Stimulated activated CD4-positive, alpha-beta T cell treated with anti-CD3 and anti-CD28 coated beads, Interleukin-1b, Interleukin-23, amount 100 ng/mL, for 1 hour (primary cell): ENCODE measurements at places on chromosomes 2 and 18.

DNA sequence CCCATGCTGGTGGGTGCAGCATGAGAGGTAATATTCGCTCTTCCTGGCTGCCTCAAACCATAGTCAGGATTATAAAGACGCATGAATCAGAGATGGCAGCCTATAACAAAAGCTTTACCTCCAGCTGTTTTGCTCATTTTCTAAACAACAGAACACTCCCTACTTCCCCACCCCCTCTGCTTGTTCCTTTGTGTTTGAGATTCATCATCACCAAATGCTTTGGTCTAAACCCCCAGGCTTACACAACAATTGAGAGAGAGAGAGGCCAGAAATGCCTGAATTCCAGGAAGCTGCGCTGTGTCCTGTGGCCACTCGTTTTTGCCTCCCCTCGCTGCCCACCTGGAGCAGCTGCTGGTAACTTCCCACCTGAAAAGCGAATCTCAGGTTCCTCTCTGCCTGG, 78.8 kb upstream of the CAPN13 start:
- DNase-seq: no peak

DNA sequence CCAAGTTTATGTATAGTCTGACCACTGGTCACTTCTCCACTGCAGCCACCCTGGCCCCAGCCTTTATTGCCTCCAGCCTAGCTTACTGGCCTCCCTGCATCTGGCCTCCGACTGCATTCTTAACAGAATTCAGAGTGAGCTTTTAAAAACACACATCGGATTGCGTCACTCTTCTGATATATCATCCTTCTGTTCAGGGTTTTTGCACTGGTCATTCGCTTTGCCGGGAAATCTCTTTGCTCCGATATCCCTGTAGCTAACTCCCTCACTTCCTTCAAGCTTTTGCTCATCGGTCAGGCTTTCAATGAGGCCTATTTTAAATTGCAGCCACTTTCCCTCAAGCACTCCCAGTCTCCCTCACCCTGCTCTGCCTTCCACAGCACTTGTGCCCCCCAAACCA, 101.6 kb upstream of the DLX2 start:
- no peak for DNase-seq

GRCh38 chr2:240556553-240557100, 1.2 kb downstream of the ANKMY1 start:
- DNase-seq: no peak

- no peak for DNase-seq
Observed at GRCh38 chr2:102735416-102736109, 26.3 kb upstream of the TMEM182 start.

DNA sequence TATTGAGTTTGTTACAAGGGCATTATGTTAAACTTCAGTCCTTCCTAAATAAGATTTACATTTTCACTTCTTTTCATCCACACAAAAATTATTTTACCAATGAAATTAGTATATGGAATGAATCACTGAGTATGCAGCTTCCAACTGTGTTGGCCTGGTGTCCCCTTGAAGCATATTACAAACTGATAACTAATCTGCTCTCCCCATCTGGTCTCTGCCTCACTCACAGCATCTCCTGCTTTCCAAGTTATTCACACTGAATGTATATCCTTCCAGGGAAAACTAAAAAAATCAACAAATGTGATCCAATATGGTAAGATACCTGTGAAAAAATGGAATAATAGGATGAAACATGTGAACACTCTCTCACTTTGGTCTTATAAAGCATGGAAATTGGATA, 90.0 kb upstream of the NYAP2 start:
- no peak for DNase-seq

- no peak for DNase-seq
Observed at GRCh38 chr18:77057006-77057395, 75.6 kb downstream of the MBP start.

DNA sequence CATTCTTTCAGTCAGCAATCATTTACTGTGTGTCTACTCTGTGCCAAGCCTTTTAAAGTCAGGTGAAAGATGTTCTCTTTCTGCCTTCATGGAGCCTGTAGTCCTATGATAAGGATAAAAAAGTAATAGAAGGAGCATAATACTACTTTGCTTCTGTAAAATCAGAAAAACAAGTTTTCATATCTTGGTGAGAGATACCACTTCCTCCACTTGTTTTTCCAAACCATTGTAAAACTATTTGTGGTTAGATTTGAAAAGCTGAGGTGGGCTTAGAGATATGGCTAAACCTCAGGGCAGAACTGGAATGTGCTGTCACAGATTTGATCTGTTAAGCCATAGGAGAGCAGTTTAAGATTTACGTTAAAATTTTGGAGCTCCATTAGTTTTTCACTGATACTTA, 104.7 kb upstream of the FAM117B start:
- DNase-seq: no peak

GRCh38 chr2:190662754-190663153, 13.9 kb downstream of the NAB1 start:
- no peak for DNase-seq

GRCh38 chr18:21085579-21086166, 25.9 kb downstream of the ROCK1 start:
- DNase-seq: no peak

DNA sequence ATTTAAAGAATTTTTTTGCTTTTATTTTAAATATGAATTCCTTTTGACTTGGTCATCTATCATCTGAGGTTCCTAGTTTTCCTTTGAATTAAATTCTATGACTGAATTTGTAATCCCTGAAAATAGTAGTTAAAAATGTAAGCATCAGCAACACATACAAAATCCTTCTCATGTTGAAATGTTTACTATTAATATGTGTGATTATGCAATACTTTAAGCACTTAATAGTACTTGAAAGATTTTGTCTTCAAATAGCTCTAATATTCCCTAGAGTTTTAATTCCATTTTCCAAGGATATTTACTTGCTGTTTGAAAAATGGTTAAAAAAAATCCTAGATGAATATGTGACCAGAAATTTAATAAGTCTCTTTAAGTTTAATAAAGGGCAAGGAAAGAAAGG, 26.6 kb upstream of the SPATS2L start:
- DNase-seq: no peak
